T-helper 17 cell (primary cell): ENCODE measurements at places on chromosomes 2 and 18. TPM values are rescaled to one million over a fixed set of nuclear protein-coding genes. Genes with fewer than 3 reads are reported as not detected.

Gene UGT1A10
- total RNA-seq = not detected

DNA sequence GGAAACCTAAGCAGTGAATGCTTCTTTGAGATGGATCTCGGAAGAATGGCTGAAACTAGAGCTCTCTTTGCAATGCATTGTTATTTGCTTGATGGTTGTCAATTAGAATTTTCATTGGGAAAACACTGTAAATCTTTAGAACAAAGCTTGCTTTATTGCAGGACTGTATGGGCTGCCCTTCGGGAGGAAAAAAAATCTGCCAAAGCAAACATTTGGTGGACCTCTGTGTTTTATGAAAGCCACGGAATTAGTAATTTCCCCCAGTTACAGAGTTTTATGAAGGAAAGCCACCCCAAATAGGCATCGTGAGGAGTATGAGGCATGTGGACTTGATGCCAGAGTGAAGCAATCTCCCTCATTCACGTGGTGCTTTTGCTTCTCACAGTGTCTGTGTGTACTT lies 33.5 kb downstream of the RHBDD1 start:
- no peaks in the 10 kb centered on the region for H3K27me3 ChIP-seq
- peaks cover 21% of the 10 kb centered on the region for H3K36me3 ChIP-seq
- no peak overlapping the region for H3K4me3 ChIP-seq
- no peak for DNase-seq
- peaks cover 17% of the 10 kb centered on the region for H3K4me1 ChIP-seq

DNA sequence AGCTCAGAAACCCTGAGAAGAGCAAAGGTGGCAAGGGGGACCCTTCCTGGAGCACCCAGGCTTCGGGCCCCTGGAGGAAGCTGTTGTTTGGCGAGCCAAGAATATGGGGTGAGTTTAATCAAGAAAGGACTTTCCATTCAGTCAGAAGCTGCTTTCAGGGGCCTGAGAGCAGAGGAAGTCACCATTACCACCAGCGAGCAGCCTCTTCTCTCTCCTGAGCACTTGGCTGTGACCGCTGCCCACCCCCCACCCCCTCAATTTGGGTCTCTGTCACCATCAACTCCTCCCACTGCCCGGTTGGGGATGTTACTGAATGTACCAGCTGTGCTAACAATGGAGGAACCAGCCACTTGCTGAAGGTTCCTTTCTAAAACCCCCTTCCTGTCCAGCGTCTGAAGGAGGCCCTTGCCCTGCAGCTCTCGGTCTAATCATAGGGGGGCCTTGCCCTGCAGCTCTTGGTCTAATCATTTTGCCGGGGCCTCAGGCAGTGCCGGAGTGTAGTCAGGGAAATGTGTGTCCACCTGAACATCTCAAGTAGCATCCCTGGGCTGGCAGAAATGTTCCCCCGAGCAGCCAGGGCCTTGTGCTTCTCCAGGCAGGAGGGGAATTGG lies 943 bp downstream of the INPP5D start:
- no peaks in the 10 kb centered on the region for H3K36me3 ChIP-seq
- peaks cover 43% of the 10 kb centered on the region for H3K4me1 ChIP-seq
- H3K4me3 ChIP-seq = peak overlapping the region; percentile 91
- H3K27me3 ChIP-seq = no peaks in the 10 kb centered on the region

Gene SPTBN1
- 187 TPM for total RNA-seq

Gene APLF
- 5.3 TPM for total RNA-seq
